ENCODE measurements at places on chromosomes 1 and 21. TPM values are rescaled to one million over a fixed set of nuclear protein-coding genes. Genes with fewer than 3 reads are reported as not detected.

GRCh38 chr21:35136586-35137219, 87.6 kb upstream of the RUNX1 start:
- no peak for DNase-seq
- H3K4me3 ChIP-seq, result no peak overlapping the region
- H3K27ac ChIP-seq, result no peak overlapping the region
- H3K4me1 ChIP-seq, result no peaks in the 10 kb centered on the region
- H3K36me3 ChIP-seq, result no peaks in the 10 kb centered on the region

- DNase-seq, result no peak
- H3K27me3 ChIP-seq, result no peaks in the 10 kb centered on the region
- no peaks in the 10 kb centered on the region for H3K4me1 ChIP-seq
- H3K27ac ChIP-seq, result no peak overlapping the region
Measured at GRCh38 chr1:33267468-33268205, 11.3 kb downstream of the ZNF362 start.

The HAO2 gene
- total RNA-seq, result not detected

The SPATA45 gene
- total RNA-seq, result not detected

The SELE gene
- total RNA-seq, result 0.94 TPM

The RTCA gene
- 20.2 TPM for total RNA-seq

DNA sequence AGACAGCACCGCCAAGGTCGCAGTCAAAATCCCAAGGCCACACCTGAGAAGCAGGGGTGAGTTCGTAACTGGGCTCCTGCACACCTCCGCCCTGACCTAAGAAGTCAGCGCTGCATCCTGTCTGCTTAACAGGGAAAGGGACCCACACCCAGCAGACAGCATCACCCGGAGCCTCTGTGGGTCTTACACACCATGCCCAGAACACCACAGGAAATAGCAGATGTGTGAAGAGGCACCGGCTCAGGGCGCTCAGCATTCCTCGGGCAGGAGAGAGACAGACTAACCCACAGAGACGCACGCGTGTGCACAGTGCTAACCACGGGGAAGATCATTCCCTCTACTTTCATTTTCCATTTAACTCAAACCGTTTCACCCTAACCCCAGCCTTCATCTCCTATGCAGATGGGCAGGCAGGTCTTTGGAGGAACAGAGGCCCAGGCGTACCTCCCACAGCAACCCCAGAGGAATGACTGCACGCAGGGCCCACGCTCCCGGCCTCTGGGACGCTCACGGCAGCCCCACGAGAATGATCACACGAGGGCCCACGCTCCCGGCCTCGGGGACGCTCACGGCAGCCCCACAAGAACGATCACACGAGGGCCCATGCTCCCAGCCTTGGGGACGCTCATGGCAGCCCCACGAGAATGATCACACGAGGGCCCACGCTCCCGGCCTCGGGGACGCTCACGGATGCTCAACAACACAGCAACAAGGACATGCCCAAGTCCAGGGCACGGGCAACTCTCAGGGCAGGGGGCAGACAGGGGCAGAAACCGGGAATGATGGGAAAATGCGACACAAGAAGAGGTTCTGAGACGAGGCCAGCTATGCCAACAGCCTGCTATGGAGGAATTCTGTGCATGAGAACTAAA, 20.9 kb downstream of the POFUT2 start:
- no peak for DNase-seq
- peaks cover 73% of the 10 kb centered on the region for H3K36me3 ChIP-seq
- H3K4me3 ChIP-seq, result no peak overlapping the region
- H3K27me3 ChIP-seq, result no peaks in the 10 kb centered on the region
- H3K27ac ChIP-seq, result no peak overlapping the region
- no peaks in the 10 kb centered on the region for H3K4me1 ChIP-seq

GRCh38 chr1:233998891-233999290, 94.4 kb downstream of the SLC35F3 start:
- no peaks in the 10 kb centered on the region for H3K36me3 ChIP-seq
- H3K4me1 ChIP-seq, result no peaks in the 10 kb centered on the region
- no peak overlapping the region for H3K27ac ChIP-seq
- H3K4me3 ChIP-seq, result no peak overlapping the region
- H3K27me3 ChIP-seq, result no peaks in the 10 kb centered on the region
- DNase-seq, result no peak

- no peaks in the 10 kb centered on the region for H3K27me3 ChIP-seq
- H3K27ac ChIP-seq, result peak overlapping the region; percentile 94
- DNase-seq, result no peak
- H3K4me1 ChIP-seq, result peaks cover 69% of the 10 kb centered on the region
- H3K4me3 ChIP-seq, result no peak overlapping the region
Measured at GRCh38 chr1:207803678-207804077, 51.8 kb downstream of the CD46 start.

The DNAJC11 gene
- 25.3 TPM for total RNA-seq

DNA sequence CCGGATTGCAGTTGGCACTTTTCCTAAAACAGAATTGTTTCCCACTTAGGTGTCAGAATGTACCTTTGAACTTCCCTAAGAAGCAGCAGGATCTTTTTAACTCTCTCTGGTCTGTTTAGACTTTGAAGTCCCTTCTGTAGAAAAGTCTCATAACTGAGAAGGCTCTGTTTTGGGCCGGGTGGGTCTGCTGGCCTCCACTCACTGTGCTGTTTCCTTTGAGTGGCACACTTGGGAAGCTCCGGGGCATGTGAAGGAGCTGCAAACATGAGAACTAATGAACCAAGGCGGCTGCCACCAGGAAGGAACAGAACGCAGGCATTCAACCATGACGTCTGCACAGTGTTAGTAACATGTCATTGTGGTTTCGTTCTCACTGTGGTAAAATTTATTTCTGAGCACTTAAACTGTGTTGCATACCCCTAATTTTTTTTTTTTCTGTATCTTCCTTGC, 19.5 kb upstream of the NCMAP start:
- no peaks in the 10 kb centered on the region for H3K4me1 ChIP-seq
- no peak overlapping the region for H3K27ac ChIP-seq
- no peak overlapping the region for H3K4me3 ChIP-seq
- H3K27me3 ChIP-seq, result no peaks in the 10 kb centered on the region

The LHX8 gene
- not detected for total RNA-seq

DNA sequence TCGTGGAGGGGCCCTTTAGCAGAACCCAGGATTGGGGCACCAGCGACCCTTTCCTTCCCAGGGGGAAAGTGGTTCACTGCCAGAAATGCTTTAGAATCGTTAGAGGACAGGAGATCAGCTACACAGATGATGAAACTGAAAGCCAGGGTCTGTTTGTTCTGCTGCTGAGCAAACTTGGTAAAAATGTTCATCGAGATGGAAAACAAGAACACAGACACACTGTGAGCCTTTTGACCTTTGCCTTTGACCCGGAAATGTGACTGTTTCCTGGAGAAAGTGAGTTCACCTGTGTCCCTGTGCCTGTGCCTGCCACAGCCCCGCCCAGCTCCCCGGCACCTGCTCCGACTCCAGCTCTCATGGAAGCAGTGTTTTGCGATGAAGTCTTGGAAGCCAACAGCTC, 234.3 kb downstream of the CAMTA1 start:
- no peak overlapping the region for H3K27ac ChIP-seq
- H3K4me3 ChIP-seq, result no peak overlapping the region
- no peaks in the 10 kb centered on the region for H3K36me3 ChIP-seq
- H3K27me3 ChIP-seq, result no peaks in the 10 kb centered on the region
- peaks cover 1% of the 10 kb centered on the region for H3K4me1 ChIP-seq

The CACNA1S gene
- not detected for total RNA-seq

DNA sequence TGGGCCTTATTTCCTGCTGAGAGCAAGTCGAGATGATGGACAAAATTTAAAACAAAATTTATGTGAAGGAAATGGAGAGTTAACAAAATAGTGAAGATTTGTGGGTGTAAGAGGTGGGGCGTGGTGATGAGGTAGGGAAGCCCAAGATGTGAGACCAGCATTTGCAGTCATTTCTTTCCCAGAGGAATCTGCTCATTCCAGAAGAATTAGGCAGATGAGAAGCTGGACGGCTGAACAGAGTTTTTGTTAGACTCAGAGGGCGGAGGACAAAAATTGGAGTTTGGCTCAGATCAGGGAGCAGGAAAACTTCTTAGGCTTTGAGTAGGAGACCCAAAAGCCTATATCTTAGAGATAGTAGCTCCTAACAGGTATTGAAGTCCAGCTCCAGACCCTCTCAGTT, 65.3 kb downstream of the CAMTA1 start:
- no peak for DNase-seq
- no peaks in the 10 kb centered on the region for H3K4me1 ChIP-seq
- H3K36me3 ChIP-seq, result no peaks in the 10 kb centered on the region

- H3K27me3 ChIP-seq, result no peaks in the 10 kb centered on the region
- no peak overlapping the region for H3K4me3 ChIP-seq
- H3K4me1 ChIP-seq, result no peaks in the 10 kb centered on the region
Measured at GRCh38 chr21:35819134-35819533, 241.2 kb downstream of the SETD4 start.

The SIPA1L2 gene
- 100 TPM for total RNA-seq

DNA sequence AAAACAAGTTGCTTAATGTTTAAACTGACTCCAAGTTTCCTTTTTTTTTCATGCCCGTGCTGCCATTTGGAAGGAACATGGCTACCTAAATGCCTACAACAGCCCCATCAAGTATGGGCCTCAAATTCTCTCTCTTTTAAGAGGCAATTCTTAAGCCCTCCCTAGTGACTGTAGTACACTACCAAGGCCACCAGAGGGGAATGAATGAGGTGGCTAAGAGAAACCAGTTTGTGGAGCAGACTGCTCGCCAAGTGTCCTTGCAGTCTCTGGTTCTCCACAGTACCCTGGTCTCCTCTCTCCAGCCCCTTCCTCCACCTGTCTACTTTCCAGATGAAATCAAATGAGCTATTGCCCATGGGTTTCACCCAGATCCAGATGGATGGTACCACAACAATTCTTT, 1809.6 kb downstream of the BRINP3 start:
- H3K4me1 ChIP-seq, result no peaks in the 10 kb centered on the region
- H3K4me3 ChIP-seq, result no peak overlapping the region
- no peak overlapping the region for H3K27ac ChIP-seq
- H3K27me3 ChIP-seq, result no peaks in the 10 kb centered on the region
- no peaks in the 10 kb centered on the region for H3K36me3 ChIP-seq

DNA sequence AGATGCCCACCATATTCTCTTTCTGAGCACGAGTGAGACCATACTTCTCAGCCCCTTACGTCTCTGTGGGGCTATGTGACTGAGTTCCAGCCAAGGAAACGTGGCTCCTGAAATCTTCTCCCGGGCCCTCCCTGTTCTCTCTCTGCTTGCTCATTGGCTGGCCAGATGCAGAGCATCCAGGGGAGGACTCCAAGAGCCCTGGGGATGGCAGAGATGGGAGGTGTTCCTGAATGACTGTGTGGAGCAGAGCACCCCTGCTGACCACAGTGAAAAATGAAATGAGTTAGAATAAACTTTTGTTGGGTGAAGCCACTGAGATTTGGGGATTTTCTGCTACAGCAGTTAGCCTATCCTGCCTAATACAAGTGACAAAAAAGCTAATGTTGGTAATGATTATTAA, 23.8 kb downstream of the KIAA0040 start:
- DNase-seq, result no peak
- H3K27me3 ChIP-seq, result no peaks in the 10 kb centered on the region
- no peak overlapping the region for H3K4me3 ChIP-seq
- no peak overlapping the region for H3K27ac ChIP-seq
- peaks cover 25% of the 10 kb centered on the region for H3K36me3 ChIP-seq

DNA sequence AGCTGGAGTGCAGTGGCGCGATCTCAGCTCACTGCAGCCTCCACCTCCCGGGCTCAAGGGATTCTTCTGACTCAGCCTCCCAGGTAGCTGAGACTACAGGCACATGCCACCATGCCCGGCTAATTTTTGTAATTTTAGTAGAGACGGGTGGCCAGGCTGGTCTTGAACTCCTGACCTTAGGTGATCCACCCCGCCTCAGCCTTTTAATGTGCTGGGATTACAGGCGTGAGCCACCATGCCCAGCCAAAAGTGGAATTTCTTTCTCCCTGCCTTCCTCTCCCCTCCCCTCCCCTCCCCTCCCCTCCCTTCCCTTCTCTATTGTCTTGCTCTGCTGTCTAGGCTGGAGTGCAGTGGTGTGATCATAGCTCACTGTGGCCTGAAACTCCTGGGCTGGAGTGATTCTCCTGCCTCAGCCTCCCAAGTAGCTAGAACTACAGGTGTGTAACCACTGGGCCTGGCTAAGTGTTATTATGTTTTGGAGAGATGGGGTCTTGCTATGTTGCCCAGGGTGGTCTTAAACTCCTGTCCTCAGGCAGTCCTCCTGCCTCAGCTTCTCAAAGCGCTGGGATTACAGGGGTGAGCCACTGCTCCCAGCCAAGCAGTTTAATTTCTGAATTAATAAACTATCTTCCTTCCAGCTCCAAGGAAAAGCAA, 10.0 kb upstream of the MACF1 start:
- DNase-seq, result no peak
- H3K27ac ChIP-seq, result peak overlapping the region; percentile 25
- peaks cover 52% of the 10 kb centered on the region for H3K4me1 ChIP-seq
- H3K4me3 ChIP-seq, result no peak overlapping the region

- H3K4me3 ChIP-seq, result no peak overlapping the region
- no peaks in the 10 kb centered on the region for H3K27me3 ChIP-seq
- H3K36me3 ChIP-seq, result no peaks in the 10 kb centered on the region
- DNase-seq, result no peak
- no peak overlapping the region for H3K27ac ChIP-seq
Measured at GRCh38 chr1:206013026-206013795, 10.0 kb upstream of the RAB7B start.

- H3K27me3 ChIP-seq, result no peaks in the 10 kb centered on the region
- no peaks in the 10 kb centered on the region for H3K36me3 ChIP-seq
- H3K4me1 ChIP-seq, result no peaks in the 10 kb centered on the region
- no peak overlapping the region for H3K4me3 ChIP-seq
Measured at GRCh38 chr1:200699871-200700270, 30.2 kb upstream of the DDX59 start.

The PTGER3 gene
- total RNA-seq, result 4.6 TPM

Data from right atrium auricular region (tissue), 2 donors.